ENCODE measurements at places on chromosomes 11 and 22.

GRCh38 chr11:79201677-79202347 lies 239.0 kb downstream of the TENM4 start:
- no peak for DNase-seq

DNA sequence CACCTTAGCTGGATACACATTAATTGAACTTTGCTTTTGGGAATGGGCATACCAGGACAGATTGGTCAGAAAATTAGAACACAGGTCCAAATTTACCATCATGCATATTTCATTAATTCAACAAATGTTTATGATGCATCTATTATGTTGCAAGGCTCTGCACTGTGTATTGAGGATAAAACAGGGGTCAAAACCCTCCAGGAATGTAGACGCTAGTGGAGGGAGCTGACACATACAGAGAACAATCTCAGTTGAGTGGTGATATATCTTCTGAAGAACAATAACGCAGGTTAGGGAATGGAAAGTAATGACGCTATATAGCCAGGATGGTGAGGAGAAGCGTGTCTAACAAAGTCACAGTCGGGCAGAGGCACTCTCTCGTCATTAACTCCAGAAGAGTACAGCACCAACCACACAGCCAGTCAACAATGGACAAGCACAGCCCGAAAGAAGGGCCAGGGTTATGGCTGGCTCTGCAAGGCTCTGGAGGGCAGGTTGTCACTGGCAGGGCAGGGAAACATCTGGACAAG lies 3.8 kb downstream of the FLI1 start:
- DNase-seq = no peak

DNA sequence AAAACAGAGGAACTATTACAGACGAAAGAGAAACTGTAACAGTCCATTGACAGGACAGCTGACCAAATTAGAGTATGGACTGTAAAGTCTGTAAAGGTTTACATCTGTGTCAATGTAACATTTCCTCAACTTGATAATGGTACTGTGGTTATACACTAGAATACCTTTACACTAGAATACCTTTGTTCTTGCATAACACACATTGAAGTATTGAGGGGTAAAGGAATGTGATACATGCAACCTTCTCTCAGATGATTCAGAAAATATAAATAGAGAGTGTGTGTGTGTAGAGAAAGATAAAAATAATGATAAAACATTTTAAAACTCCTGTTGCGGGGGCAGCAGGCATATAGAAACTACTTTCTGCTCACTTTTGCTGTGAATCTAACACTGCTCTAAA lies 5.6 kb upstream of the EEF1G start:
- no peak for DNase-seq

- DNase-seq = no peak
Observed at GRCh38 chr11:126723665-126724045, 276.9 kb downstream of the KIRREL3 start.

GRCh38 chr22:38411016-38411415 lies 44.0 kb downstream of the KCNJ4 start:
- no peak for DNase-seq

DNA sequence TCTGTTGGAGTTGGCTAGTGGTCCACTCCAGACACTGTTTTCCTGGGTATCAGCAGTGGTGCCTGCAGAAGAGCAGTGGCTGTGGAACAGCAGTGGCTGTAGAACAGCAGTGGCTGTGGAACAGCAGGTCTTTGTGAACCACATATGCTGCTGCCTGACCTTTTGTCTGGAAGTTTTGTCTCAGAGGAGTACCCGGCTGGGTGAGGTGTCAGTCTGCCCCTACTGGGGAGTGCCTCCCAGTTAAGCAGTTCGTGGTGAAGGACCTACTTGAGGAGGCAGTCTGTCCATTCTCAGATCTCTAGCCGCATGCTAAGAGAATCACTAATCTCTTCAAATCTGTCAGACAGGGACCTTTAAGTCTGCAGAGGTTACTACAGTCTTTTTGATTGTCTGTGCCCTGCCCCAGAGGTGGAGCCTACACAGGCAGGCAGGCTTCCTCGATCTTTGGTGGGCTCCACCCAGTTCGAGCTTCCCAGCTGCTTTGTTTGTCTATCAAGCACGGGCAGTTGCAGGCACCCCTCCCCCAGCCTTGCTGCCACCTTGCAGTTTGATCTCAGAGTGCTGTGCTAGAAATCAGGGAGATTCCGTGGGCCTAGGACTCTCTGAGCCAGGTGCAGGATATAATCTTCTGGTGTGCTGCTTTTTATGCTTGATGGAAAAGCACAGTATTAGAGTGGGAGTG lies 89.1 kb upstream of the TRIM48 start:
- no peak for DNase-seq

GRCh38 chr11:103851166-103851651 lies 185.2 kb upstream of the DDI1 start:
- no peak for DNase-seq

DNA sequence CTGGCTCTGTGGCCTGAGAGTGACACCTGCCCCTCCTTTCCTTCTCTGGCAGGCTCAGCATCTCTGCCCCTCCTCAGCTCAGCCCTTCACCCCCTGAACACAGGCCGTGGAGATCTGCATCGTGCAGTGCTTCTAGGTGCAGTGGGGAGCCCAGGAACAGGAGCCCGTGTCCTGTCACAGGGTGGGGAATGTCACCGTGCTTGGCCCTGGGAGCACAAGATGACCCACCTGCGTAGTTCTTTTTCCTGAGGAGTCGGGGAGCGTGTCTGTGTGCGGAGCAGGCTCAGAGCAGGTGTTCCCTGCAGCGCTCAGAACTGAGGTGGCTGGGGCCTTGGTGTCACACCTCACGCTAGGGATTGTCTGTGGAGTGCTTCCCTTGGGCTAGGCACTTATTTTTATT lies 10.6 kb downstream of the TBC1D22A start:
- DNase-seq = no peak

- no peak for DNase-seq
Observed at GRCh38 chr11:1656061-1656441, 26.5 kb downstream of the KRTAP5-5 start.

- DNase-seq = no peak
Observed at GRCh38 chr22:19085233-19085718, 36.9 kb downstream of the DGCR2 start.

DNA sequence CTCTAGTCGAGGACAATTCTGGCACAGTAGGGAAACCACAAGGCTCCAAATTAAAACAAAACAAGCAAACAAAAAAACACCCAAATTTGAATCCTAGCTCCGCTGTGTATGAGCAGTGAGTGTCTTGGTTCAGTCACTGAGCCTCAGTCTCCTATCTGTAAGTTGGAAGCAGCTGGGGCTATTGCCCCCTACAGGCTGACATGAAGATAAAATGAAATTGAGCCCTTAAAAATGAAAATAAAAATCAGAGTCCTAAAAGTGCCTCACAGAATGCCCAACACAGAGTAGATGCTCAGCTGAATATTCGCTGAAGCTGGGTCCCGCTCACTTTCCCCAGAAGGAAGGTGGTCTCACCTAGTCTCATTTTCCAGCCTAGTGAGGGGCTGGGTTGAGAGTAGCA lies 65.2 kb downstream of the PDE2A start:
- DNase-seq = no peak

GRCh38 chr22:40182231-40182835 lies 4.6 kb downstream of the TNRC6B start:
- DNase-seq = no peak

DNA sequence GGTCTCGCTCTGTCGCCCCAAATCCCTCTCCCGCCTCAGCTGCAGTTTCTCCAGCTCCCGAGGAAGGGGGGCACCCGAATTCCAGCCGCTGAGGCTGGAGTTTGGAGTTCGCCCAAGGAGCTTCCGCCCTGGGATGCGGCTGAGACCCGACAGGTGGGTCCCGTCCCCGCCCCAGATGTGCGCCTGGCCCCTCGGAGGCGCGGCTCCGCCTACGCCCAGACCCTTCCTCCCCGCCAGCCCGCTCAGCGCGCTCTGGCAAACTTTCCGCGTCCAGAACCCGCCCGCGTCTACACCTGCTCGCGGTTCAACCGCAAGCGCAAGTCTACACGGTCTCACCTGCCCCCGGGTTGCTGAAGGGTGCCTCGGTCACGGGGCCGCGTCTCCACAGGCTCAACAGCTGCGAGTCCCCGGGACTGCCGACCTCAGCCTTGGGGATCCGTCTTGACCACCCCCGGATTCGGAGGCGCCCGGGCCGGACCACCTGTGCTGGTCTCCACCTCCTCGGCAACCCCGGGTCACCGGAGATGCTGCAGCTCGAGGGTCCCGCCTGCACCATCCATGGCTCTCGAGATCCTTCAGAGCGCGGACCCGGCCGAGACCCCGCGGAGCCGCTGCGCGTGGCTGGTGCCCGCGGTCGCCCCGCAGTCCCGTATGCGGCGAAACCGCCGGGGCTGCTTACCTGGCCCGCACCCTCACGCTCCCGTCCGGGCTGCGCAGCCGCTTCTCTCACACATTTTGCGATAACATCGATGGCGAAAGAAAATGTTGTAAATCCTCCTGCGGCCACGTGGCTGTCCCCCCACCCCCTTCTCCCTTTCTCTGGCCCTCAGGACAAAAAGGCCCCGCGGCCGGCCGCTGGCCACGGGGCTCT lies 63.6 kb downstream of the NFAM1 start:
- peak; percentile 81 for DNase-seq

- no peak for DNase-seq
Observed at GRCh38 chr11:91219535-91219934, 996.7 kb upstream of the CHORDC1 start.

DNA sequence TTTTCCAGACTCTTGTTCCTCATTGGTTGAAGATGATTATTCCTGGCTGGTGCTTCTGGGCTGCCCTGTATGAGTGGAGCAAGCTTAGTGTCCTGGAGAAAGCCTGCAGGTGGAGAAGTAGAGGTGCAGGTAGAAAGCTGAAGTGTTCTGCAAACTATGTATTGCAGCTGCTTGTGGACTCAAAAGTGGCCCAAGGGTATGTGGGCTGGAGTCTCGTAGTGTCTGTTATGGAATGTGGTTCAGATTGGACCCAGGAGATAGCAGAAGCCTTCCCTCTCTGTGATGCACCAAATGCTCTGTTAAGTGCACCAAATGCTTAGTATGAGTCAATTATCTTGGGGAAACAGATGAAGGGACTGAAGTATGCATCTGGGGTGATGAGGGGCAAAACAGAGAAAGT lies 122.8 kb upstream of the CCDC90B start:
- no peak for DNase-seq

GRCh38 chr22:19775496-19776325 lies 15.1 kb downstream of the TBX1 start:
- peak; percentile 10 for DNase-seq
